Erythroblast (primary cell): ENCODE measurements at places on chromosomes 2 and 18.

DNA sequence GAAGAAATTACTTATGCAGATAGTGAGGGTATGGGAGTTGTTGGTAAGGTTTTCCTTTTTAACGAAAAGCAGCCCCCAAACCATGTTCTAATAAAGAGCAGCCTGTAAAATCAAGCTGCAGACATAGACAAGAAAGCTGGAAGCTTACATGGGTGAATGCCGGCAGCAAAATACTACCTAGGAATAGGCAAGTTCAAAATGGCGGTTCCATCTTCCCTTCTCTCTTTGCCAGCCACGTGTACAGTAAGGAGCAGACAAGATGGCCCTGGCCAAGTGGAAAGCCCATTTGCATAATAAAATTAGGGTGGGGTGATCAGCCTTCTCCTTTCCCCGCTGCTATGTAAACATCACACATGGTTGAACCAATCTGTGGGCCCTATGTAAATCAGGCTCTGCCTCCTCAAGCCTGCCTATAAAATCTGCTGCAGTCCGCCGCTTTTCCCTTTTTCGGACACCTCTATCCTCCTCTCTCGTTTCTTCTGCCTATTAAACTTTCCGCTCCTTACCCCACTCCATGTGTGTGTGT, 155.0 kb downstream of the ZBTB7C start:
- DNase-seq, result no peak

DNA sequence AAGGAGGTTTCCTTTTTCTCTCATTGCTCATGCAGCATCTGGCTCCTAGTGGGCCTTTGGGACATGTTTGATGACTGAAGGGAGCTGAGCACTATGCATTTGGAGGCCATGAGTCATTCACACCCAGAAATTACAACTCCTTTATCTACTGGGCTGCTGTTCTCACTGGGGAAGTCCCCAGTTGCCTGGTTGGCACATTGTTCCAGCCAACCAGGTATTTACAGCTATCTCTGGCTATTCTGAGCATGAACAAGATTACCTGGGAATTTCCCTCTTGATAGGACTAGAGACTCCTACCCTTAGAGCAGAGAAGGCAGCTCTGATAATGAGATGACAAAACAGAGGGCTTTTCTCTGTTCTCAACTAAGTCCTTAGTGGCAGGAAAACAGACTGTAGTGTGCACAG, 206.5 kb downstream of the SETBP1 start:
- no peak for DNase-seq

- no peak for DNase-seq
Observed at GRCh38 chr2:171316755-171317337, 116.9 kb downstream of the METTL8 start.

DNA sequence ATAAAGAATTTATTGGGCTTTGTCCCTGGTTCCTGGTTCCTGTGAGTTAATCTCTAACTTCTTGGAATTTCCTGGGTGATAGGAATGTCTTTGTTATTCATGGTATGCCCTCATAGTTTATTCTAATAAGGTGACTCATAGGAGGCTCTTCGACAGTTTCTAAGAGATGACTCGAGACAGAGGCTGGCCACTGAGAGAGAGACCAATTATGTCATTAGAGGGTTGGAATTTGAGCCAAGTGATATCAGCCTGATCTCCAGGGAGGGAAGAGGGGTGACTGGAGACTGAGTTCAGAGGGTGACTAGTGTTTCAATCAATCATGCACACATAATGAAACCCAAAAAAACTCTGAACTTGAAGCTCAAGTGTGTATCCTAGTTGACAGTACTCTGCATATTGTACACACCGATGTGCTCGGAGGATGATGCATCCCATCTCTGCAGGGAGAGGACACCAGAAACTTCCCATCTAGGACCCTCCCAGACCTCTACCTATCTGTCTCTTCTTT, 185.7 kb downstream of the MTCL1 start:
- DNase-seq, result peak; percentile 81
